ENCODE measurements at places on chromosomes 7 and 10.

DNA sequence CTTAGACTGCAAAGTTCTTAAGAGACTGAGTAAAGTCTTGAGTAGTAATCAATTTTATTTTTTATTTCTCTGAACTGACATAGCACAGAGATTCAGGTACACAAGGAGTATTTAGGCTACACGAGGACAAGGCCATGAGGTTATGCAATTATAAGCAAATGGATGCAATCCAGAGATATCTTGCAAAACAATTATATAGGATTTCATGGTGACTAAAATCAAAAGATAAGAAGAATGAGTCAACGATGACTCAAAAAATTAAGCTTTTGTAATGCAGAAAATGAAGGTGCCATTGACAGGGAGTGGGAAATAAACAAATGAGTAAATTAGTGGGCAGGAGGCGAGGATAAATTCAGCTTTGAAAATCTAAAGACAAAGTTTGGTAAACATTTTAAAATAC lies 66.7 kb upstream of the MYO3A start:
- no peak for DNase-seq

DNA sequence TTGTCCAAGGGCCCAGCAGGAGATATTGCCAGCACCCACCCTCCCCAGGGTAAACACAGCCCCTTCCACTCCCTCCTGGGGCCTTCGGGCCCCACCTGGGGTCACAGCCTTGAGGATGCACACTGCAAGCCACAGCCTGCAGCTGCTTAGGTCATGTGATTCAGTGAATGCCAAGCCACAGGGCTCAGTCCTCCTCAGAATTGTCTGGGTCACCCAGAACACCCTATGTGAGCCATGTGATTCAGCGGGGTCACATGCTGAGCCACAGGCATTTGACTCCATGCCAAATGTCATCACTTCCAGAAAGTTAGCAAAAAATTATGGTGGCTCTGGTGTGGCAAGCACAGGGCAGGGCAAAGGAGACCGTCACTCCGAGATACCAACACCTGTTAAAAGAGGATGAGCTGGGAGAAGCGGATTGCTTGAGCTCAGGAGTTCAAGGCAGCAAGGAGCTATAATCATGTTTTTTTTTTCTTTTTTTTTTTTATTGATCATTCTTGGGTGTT lies 17.2 kb upstream of the PSAP start:
- DNase-seq = no peak

DNA sequence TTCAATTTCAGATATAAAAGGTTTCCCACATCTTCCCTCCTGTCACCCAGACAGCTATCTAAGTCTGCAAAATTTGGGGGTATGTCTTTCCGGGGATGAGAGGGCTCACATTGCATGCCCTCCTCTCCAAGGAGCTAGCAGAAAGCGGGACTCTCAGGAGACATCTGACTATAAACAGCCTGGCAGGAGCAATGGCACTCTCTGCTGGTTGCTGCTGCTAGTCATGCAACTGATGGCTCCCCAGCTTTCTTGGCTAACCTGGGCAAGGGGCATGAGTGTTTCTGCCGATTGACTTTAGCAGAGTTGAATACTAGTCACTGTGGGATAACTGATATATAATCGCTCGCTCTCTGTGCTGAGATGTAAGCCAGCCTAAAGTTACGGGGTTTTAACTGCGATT lies 12.0 kb downstream of the TBX20 start:
- no peak for DNase-seq

GRCh38 chr10:86960003-86960862 lies 1.8 kb downstream of the SNCG start:
- no peak for DNase-seq

- no peak for DNase-seq
Measured at GRCh38 chr7:90094030-90094429, 60.2 kb upstream of the STEAP1 start.

GRCh38 chr7:73727952-73728351 lies 8.5 kb upstream of the STX1A start:
- DNase-seq = no peak

DNA sequence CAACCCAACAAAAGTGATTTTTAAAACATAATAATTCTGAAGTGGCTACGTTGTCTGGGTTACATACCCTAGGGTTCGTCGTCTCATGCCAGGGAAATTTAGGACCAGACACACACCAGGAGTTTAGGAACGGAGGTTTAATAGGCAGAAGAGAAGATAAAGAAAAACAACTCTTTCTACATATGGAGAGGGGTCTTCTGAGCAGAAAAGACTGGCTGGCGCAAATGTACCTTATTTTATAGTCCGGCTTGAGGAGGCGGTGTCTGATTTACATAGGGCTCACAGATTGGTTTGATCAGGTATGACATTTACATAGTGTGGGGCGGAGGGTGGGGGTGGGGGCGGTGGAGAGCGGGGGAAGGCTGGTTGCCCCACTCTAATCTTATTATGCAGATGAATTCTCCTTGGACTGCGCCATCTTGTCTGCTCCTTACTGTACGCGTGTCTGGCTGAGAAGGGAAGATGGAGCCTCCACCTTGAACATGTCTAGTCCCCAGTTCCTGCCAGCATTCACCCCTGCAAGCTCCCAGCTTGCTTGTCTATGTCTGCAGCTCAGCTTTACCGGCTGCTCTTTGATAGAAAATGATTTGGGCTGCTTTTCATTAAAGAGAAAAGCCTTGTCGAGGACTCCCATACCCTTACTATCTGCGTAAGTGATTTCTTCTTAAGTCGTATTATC lies 98.7 kb downstream of the RALA start:
- no peak for DNase-seq

DNA sequence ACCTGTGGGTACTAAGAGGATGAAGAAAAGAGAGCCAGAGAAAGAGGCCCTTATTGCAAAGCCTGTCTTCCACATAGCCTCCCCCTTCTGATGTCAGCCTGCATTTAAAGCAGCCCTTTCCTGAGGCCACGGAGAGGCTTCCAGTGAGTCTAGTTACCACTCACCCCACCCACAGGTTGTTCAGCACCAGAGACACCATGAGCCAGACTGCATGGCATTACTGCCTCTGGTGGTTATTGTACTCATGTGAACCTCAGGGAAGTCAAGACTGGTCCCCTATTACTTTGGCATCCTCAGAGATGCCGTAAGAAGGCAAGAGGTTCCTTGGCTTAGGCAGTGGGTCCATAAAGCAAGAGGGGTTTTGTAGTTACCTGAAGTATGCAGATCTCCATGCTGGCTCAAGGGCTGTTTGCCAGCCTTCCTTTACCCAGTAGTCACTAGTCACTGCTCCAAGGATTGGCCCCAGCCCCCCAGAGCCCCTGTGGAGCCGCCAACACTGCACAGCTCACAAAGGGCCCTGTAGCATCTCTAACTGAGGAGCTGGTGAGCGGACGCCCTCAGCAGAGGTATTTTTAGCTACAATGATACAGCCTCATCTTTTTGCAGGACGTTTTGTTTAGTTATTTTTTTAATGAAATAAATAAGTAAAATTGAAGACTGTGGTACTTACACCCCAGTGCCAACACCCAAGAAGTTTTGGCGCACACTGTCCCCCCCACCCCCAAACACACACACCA lies 20.7 kb downstream of the LRRC4 start:
- no peak for DNase-seq

GRCh38 chr7:2512179-2512661 lies 7.4 kb upstream of the LFNG start:
- DNase-seq = no peak

- DNase-seq = peak; percentile 16
Measured at GRCh38 chr10:62037890-62038608, 136.6 kb downstream of the ARID5B start.

DNA sequence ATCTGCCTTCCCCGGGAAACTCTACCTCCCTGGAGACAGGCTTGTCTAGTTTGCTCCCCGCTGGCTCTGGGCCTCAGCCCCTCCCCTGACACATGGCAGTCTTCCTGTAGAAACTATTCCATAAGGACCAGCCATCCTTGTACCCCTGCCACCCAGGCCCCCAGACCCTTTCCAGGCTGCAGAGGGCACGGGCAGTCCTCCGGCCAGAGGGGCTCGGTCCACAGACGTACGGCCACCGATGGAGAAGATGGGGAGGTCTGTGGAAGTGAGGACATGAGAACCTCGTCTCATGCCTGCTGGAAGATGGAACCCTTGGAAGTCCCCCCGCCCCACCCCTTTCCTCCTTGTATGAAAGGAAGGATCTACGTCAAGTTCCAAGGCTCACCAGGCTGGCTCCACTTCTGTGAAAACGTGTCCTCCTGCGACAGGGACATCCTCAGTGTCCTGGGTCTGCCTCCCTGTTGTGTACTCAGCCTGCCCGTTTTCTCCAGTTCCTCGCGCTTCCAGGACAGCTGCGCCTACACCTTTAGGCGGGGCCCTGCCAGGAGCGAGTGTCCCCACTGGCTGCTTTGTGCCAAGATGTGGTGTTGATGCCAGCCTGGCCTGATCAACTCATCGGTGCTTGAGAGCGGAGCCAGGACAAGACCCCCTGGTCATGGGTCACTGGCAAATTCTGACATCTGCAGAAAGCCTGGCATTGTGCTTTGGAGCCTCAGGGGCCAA lies 414.9 kb downstream of the GLRX3 start:
- no peak for DNase-seq

- DNase-seq = no peak
Measured at GRCh38 chr7:17016402-17017010, 134.7 kb upstream of the AGR3 start.

GRCh38 chr10:50400694-50401093 lies 149.4 kb upstream of the ASAH2 start:
- DNase-seq = no peak

DNA sequence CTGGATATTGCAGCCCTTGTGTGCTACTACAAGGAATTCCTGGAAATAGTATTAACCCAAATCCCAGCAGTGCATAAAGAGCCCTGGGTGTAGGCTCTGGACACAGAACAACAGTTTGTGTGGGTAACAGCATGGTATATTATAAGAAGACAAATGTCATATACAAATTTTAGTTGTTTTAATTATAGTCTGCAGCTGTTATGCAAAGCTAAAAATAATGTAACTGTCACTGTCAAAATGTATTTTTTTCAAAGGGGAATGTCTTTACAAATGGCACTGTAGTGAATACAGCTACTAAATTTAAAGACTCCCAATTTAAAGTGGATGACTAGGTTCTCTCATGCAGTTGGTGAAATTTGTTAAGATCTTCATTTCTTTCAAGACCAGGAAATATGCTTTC lies 339.0 kb downstream of the GPR37 start:
- no peak for DNase-seq

DNA sequence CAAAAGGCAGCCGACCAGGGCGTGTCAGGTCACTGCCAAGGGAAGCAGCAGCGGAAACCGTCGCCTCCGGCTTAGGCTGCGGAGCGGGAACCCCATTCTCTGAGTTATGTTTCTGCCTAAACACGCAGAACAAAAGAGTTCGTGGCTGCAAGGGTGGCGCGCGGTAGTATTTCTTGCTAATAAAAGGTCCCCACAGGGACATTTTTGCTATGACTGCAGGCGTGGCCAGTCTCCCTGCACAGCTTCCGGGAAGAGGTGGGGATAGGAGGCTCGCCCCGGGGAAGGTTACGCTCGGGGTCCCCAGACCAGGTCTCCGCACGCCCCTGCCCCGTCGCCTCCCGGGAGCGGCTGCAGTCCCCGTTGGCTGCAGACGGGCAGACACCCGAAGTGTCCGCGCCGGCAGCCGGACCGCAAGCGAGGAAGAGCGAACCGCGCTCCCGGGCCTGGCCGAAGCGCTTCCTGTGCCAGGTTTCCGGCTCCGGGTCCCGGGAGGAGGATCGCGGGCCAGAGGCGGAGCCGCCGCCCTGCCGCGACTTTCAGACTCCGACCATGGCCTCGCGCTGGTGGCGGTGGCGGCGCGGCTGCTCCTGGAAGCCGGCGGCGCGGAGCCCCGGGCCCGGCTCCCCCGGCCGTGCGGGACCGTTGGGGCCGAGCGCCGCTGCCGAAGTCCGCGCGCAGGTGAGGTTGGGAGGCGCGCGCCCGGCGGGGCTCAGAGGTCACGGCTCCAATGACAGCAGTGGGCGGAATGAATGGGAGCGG lies at the start of gene PDSS1:
TSS of gene PDSS1 (plus strand) at position 539 of the 759 bp plus-strand sequence. CDS start at position 550, 11 bp downstream.
- DNase-seq = peak; percentile 42

DNA sequence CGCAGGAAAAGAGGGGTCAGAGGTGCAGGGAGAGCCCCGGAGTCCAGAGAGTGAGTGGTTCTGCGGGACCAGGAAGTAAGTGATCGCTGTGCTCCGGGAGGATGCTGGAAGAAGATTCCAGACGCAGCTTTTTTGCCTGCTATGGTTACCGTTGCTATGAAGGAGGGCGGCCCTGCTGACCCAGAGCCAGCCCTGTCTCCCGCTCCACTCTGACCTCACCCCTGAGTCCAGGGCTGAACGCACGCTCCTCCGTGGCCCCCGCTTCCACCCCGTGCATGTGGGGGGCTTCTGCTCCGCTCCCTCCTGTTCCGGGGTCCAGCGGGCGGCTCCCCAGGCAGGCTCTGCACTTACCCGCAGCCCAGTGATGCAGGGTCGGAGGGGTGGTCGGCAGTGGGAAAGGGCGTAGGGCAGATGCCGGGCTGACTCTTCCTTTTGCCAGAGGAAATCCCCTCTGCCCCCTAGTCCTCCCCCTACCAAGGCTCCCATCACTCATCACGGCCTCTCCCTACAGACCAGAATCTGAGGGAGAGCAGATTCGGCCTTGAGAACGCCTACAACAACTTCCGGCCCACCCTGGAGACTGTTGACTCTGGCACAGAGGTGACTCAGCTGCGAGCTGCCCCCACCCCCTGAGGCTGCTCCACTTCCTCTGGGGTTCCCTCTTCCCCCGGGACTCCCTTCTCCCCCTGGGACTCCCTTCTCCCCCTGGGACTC lies 2.7 kb upstream of the MUC17 start:
- DNase-seq = no peak

DNA sequence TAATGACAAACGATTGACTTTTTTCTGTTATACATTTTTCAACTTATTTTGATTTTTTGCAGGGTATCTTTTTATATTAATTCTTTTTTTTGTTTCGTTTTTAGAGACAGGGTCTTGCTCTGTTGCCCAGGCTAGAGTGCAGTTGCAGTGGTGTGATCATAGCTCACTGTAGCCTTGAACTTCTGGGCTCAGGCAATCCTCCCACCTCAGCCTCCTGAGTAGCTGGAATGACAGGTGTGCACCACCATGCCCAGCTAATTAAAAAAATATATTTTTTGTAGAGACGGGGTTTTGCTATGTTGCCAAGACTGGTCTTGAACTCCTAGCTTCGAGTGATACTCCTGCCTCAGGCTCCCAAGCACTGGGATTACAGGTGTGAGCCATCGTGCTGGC lies 601.3 kb downstream of the PARD3 start:
- no peak for DNase-seq

GRCh38 chr10:60978287-60979115 lies 34.5 kb upstream of the RHOBTB1 start:
- DNase-seq = no peak

- no peak for DNase-seq
Measured at GRCh38 chr7:91651986-91652385, 228.5 kb downstream of the MTERF1 start.
